ENCODE measurements at places on chromosomes 16 and 17. TPM values are rescaled to one million over a fixed set of nuclear protein-coding genes. Genes with fewer than 3 reads are reported as not detected.

- peak; percentile 90 for DNase-seq
Observed at GRCh38 chr17:58513965-58514769, at the start of gene MTMR4. Gene MTMR4 (minus strand): TSS chr17:58514638. CDS start chr17:58514407, 231 bp downstream.

- no peak for DNase-seq
Observed at GRCh38 chr17:21378553-21378952, 2.4 kb downstream of the KCNJ12 start.

- DNase-seq: no peak
Observed at GRCh38 chr17:55546991-55547664, 35.9 kb upstream of the SMIM36 start.

- DNase-seq: no peak
Observed at GRCh38 chr17:73043686-73044581, 48.6 kb downstream of the SLC39A11 start.

Gene KRT27
- polyA plus RNA-seq: 0.58 TPM

Gene IGSF6
- 1.4 TPM for polyA plus RNA-seq

Gene EFCAB5
- 23.0 TPM for polyA plus RNA-seq

Gene RNF227
- 6.5 TPM for polyA plus RNA-seq

Gene FOXN1
- 0.69 TPM for polyA plus RNA-seq

All from testis (tissue), 5 donors.